Foreskin keratinocyte (primary cell): ENCODE measurements at places on chromosomes 1 and 21.

DNA sequence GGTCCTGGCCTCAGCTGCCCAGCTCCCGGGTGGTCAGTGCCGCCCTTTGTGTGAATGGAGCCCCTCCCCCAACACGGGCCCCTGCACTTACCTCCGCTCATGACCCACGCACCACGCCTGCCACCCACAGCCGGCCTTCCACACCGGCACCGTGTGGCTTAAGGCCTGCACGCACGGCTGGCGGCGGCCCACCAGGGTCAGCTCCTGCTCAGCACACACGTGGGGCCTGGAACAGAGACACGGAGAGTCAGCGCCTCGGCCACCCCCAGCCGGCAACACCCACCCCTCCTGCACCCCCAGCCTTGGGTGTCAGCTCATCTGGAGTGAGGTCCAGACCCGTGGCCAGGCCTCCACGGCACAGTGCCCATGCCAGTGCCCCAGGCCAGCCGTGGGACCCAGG is 8.9 kb downstream of the MEGF6 start:
- DNase-seq, result no peak

- no peak for DNase-seq
Observed at GRCh38 chr21:41558842-41559241, 50.9 kb upstream of the TMPRSS2 start.

GRCh38 chr21:37266515-37267221 is 466 bp downstream of the VPS26C start:
- no peak for DNase-seq

DNA sequence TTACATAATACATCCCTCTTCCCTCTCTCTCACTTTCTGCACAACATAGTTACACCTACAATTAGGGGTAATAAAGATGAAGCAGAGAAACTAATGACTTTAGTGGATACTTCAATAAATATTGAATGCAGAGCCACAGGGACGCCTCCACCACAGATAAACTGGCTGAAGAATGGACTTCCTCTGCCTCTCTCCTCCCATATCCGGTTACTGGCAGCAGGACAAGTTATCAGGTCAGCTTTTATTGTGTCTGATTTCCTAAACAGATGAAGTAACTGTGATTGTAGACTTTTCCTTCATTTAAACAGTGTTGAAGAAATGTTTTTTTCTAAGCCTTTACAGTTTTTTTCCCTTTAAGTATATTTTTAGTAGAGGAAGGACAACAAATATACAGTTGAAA is 281.6 kb downstream of the TPR start:
- no peak for DNase-seq

GRCh38 chr1:67257173-67257535 is 50.5 kb upstream of the IL12RB2 start:
- no peak for DNase-seq

DNA sequence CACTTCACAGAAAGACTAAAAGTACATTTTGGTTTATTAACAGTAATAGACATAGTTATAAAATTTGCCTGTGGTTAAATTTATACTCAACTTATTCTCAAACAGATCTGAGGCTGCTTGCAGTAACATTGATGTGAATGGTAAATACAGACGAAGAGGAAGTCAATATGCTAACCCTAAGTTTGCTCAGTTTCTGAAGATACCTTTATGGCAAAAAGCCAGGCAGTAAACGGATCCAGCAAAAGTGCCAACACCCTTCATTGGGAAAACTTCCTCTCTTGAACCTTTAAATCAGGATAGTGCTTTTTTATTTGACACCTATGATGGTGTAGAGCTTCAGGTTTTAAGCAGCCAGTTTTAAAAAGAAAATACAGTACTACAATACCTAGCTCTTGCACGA is 16.6 kb upstream of the CCDC181 start:
- DNase-seq, result no peak

- DNase-seq, result peak; percentile 27
Observed at GRCh38 chr1:58861506-58861905, 77.7 kb upstream of the JUN start.

DNA sequence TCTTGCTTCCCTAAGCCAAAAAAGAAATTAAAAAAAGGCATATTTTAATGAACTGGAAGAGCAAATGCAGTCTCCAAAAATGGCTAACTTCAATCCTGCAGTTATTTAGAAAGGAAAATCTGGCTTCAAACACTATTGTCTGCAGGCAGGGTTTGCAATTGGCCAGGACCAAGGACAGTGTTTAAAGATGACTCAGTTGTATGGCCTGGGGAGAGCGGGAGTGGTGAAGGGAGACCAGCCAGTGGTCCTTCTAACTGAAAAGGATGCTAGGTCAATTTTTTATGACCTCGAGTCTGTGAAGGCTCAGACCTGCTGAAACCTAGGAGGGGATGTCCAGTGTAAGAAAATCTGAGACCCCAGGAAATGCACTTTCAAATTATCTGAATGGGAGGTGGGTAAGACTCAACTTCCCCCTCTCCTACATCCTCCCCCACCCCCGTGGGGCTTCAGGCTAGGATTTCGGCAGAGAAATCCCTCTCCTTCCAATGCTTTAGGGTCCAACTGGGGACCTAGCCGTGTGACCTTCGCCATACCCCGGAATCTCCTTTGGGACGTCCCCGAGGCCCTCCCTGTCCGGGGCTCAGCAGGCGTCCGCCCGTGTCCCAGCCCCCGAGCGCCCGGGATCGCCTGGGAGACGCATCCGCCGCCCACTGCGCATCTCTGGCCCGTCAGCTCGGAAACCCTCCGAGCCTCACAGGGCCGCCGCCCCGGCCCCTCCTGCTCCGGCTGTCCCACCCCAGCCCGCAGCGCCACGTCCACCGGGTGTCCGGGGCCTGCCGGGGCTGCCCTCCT is 602 bp upstream of the RIMKLA start:
- peak; percentile 16 for DNase-seq

DNA sequence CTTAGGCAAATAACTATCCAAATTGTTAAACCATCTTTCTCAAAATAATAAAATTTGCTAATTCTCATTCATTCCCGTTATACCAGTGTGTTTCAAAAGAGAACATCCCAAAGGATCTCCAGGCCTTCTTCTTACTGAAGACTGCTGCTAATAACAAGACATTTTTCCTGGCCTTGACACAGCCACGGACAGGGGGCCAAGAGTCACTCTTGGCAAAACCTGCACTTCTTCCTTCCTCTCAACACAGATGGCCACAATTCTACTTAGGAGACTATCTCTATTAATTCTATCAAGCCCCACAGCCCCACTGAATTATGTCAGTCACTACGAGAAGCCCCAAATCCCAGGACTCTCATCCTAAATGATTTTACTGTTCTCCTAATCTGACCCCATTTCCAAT is 86.0 kb downstream of the EVI5 start:
- DNase-seq, result no peak

DNA sequence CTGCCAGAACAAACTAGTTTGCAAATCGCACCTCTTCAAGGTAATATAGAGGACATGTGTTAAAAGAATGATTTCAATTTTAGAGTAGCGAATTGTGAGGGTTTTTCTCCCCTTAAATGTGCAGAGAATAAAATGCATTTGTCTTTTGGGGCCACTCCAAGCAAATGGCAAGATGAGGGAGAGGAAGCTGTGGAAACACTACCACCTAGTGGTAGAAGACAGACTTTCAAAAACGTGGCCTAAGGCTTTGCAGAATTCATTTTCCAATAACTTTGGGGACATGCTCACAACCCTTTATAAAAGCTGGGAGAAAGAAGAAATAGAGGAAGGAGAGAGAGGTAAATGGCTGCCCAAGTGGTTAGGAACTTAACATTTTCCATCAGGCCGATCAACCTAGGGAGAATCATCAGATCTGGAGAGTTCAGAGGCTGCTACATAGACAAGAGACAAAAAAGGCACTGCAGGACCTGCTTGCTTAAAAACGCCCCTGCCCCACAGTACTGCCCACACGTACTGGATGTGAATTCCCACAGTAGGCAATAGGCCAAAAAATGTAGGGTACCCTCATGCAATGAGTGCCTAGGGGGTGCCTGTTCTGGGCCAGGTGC is 15.7 kb upstream of the RCAN1 start:
- no peak for DNase-seq

GRCh38 chr1:46490656-46491442 is 1.2 kb downstream of the DMBX1 start:
- peak; percentile 29 for DNase-seq

GRCh38 chr1:71587961-71588360 is 507.1 kb upstream of the ZRANB2 start:
- DNase-seq, result no peak

DNA sequence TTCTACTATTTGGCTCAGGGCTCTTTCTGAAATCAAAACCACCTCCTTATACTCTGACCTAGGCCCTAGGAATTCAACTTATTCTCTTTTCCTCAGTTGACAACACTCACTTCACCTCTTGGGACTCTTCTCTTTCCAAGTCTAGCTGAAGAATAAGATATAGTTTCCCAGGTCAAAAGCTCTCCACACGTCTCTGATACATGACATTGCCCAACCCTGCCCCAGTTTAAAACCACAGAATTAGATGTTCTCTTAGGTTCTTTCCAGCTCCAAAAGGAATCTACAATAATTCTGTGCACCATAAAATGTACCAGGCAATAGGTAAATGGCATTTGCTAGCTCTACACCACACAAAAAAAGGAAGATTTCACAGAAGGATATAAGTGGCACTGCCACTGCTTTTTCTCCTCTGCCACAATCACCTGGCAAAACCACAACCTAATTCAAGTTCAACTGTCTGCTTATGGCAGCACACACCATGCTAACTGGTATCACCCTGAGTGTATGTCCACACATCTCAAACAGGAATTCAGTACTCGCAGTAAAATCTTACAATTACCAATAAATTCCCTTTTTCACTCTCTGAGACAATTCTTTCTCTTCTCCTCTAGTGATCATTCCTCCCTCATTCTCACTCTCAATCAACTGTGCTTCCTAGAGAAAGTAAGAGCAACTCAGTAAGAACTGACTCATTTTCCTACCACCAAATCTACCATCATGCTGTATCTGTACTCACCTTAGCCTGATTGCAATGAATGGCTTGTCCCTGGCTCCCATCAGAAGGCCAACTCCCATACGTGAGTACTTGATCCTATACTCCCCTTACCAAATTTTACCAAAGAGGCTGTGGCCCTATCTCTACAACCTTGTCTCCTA is 27.3 kb downstream of the ZBTB8OS start:
- DNase-seq, result no peak

- DNase-seq, result no peak
Observed at GRCh38 chr1:2358651-2359640, 32.4 kb downstream of the MORN1 start.

DNA sequence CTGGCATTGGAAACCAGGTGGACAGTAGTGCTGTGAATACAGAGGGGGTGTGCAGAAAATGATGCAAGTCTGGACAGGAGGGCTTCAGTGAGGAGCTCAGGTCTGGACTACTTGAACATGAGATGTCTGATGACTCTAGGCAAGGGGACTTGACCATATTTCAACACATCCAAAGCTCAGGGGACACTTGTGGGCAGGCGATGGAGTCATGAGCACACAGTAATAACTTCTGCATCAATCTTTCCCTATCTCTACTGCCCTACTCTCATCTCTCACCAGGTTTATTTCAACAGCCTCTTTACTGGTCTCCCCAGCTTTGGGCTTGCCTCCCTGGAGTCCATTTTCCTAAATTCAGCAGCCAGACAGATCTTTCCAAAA is 21.9 kb downstream of the FMO2 start:
- DNase-seq, result no peak

- peak; percentile 55 for DNase-seq
Observed at GRCh38 chr1:204162494-204163074, 3.6 kb downstream of the REN start.
